ENCODE measurements at places on chromosomes 2 and 18.

DNA sequence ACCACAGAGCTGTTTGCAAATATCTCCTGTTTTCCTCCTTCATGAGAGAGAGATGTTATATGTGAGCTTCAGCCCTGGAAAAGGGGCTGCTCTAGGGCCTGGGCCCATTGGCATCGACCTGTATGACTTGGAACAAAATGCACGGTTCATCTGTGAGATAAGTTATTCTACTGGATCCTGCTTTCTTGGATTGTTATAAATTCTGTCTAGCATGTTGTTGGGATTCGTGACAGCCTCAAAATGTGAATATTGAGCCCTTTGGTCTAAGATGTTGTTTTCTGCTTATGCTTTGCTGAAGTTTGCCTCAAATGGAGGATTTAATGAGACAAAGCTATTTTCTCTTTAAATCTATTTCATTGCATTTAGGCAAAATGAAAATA, 372.9 kb downstream of the EN1 start:
- DNase-seq = no peak

DNA sequence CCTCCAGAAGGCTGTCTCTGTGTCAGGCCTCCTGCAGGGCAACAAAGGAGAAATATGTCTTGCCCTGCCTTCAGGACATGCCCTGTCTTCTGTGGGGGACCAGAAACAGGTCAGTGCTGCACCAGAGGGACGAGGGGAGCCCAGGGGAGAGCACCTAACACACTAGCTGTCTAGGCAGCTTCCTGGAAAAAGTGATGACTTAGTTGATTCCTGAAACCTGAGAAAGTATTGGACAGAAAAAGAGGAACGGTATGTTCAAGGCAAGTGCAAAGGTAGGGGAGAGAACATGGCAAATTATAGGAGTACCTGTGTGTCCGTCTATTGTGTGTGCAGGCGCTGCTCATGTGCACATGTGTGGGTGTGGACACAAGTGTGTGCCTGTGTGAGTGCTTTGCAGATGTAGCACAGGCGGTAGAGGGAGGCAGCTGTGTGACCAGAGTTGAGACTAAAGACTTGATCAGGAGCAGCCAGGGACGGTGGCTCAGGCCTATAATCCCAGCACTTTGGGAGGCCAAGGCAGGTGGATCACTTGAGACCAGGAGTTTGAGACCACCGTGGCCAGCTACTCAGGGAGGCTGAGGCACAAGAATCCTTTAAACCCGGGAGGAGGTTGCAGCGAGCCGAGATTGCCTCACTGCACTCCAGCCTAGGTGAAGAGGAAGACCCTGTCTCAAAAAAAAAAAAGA, 119.5 kb downstream of the GYPC start:
- DNase-seq = no peak

- DNase-seq = no peak
Measured at GRCh38 chr2:173762221-173762620, 203.0 kb downstream of the SP3 start.

- DNase-seq = no peak
Measured at GRCh38 chr2:26470601-26471260, 7.2 kb downstream of the OTOF start.

GRCh38 chr2:71961289-71962027, 186.2 kb downstream of the CYP26B1 start:
- DNase-seq = no peak

- DNase-seq = no peak
Measured at GRCh38 chr2:149692961-149693396, 105.4 kb upstream of the MMADHC start.

GRCh38 chr18:23650968-23651927, 11.5 kb downstream of the ANKRD29 start:
- DNase-seq = no peak

- no peak for DNase-seq
Measured at GRCh38 chr2:109349503-109350465, 220.8 kb downstream of the SH3RF3 start.

DNA sequence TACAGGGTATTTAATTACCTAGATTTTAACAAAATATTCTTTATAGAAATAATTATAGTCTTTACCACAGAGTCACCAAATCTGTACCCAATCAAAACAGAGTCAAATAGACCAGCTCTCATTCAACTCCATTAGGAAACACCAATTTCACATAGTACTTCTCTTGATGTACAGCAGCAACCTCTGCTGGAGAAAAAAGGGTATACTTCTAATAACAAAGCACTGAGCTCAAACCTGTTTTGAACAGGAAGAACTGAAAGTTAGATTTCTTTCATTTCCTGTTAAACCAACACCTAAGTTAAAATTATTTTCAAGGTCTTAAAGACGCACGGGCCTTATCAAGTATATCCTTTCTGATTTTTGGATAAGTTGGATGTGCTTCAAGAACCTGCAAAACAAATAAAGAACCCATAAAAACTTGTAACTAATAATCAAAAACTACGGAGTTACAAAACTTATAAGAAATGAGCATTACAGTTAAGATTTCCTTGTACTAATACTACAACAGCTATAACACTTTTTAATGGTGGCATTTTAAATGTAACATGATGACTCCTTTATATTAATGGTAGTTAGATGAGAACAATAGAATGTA, 79.0 kb downstream of the TTC21B start:
- DNase-seq = peak; percentile 20

DNA sequence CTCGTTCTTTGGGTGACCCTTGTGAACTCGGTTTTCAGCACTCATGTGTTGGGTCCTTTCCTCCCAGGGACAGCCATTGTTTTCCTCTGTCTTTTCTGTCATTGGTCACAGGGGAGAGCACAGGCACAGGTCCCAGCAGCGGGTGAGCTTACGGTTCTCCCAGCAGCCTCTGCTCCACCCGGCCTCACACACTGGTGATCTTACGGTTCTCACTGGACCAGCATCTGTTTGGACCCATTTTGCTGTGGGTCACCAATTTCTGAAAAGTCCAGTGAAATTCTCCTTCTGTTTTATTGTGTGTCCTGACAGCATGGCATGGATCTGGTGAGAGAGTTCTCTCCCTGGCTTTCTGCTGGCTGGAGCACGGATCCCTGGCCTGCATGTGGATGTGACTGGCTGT, 49.8 kb upstream of the ANKRD62 start:
- no peak for DNase-seq

GRCh38 chr2:206614811-206615210, 27.5 kb upstream of the FAM237A start:
- no peak for DNase-seq

DNA sequence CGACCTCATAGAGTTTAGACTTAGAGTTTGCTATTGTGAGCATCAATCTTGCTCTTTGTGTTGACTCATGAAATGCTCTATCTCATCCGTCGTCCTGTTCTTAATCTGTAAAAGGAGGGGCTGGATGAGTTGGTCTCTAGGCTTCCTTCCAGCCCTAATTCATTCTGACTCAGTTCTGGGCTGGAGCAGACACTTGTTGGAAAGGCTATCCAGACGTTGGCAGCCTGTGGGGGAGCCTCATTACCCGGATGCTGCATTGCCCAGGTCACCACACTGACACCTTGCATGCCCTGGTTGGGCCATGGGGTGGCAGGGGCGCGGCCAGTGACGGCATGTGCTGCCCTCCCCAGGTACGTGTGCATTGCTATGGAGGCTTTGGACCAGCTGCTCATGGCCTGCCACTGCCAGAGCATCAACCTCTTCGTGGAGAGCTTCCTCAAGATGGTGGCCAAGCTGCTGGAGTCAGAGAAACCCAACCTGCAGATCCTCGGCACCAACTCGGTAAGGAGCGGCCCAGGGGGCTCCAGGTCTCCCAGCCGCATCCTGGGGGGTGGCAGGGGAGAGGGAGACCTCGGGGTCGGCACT, 61.5 kb downstream of the EFR3B start:
- DNase-seq = no peak

DNA sequence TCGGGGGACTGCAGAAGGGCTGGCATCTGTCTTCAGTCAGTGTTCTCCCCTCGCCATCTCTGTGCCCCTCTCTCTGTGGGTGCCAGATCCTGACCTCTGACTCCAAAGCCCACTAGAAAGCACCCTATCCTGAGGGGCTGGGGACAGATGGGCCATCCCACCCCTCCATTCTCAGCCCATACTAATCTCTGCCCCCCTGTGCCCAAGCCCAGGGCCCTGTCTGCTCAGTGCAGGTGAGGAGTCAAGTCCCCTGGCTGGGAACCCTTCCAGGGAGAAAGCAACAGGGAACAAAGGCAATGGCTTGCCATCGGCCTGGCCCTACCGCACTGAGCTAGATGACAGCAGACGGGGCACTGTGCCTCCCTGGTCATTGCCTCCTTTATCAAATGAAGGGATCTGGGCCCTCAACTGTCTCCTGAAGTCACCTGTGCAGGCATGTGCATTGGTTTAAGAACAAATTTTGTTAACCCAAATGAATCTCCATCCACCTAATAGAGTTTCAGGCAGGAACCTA, 42.7 kb upstream of the ID2 start:
- DNase-seq = no peak

GRCh38 chr2:18265614-18266586, 294.6 kb downstream of the RDH14 start:
- DNase-seq = no peak

DNA sequence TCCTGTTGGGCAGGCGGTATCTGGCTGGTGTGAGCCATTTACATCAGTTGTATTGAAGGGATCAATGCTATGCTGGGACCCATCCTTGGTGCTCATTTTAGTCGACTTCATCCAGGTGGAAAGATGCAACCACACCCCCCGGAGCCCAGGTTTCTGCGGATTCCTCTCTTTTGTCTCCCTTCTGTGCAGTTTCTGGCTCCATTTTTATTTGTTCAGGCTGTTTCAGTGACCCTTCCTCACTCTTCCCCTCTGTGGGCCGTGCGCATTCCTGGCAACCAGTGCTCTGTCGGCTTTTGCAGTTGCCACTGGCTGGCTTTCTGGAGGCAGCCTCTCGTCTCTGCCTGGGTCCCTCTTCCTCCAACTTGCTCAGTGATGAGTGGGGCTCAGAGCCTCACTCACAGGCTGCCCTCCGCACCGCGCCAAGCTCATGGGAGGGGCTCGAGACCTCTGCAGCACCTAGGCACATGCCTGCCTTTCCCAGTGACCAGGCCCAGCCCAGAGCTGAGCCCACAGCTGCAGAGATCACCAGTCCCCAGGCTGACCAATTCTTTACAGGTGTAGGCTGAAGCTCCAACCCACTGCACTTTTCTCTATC, 12.1 kb downstream of the SH3RF3 start:
- DNase-seq = no peak

- DNase-seq = no peak
Measured at GRCh38 chr2:44793322-44793870, 148.1 kb upstream of the SIX3 start.

DNA sequence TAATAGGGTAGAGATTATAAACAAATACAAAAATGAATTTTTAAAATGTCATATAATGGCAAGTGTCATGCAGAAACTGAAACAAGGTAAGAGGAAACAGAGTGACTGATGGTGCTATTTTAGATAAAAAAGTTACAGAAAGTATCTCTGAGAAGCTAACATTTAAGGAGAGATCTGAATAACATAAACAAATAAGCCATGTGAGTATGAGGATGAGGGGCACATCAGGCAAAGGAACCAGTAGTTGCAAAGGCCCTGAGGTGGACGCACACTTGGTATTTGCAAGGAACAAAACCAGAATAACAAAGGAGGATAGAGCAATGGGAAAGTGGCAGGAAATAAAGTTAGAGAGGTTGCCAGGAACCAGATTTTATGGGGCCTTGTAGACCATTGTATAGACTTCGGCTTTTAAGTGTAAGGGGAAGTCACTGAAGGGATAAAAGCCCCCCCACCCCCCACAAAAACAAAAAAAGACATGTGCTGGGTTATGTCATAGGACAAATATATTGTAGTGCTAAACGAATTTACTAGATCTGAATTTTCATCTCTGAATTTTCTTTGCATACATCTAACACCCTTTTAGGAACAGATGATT, 159.2 kb downstream of the DTNB start:
- DNase-seq = peak; percentile 28

GRCh38 chr2:96088340-96089335, 27.7 kb downstream of the ADRA2B start:
- DNase-seq = no peak

GRCh38 chr2:191693778-191694177, 15.8 kb downstream of the NABP1 start:
- DNase-seq = no peak

DNA sequence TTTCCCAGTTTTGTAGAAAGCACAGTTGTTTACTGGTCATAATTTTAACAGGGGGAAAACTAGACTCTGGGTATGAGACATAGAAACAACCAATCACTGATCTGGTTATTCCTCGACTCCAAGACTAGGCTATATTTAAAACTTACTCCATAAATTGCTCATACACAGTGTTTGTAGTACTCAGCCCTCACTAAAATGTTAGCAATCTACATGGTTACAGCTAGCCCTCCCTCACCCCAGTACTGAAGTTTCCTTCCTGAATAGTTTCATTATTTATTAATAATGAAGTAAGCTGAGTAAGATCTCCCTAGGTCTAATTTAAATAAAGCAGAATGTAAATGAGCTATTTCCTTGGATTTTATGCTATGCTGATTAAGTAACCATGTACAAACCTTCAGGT, 275.1 kb downstream of the CDH20 start:
- DNase-seq = no peak

- DNase-seq = no peak
Measured at GRCh38 chr2:158533009-158533408, 76.3 kb downstream of the PKP4 start.

GRCh38 chr2:32905270-32905669, 41.5 kb upstream of the LTBP1 start:
- DNase-seq = no peak

GRCh38 chr2:1647417-1648240, 96.7 kb downstream of the PXDN start:
- no peak for DNase-seq

GRCh38 chr2:178827739-178828485, 20.7 kb upstream of the TTN start:
- no peak for DNase-seq

DNA sequence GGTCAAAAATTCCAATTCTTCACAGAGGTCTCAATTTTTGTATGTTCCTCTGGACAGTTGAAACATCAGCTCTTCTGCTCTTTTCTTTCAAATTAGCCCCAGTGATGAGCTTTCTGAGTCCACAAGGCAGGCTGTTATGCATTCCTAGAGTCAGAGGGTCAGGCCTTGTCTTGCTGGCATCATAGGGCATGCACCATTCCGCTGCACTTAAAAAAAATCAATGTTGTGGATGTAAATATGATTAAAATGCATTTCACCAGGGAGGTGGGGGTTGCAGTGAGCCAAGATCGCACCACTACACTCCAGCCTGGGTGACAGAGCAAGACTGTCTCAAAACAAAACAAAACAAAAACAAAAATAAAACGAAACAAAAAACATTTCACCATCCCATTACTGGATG, 465.3 kb downstream of the EIPR1 start:
- DNase-seq = no peak

GRCh38 chr18:78625847-78626246, 353.8 kb upstream of the SALL3 start:
- no peak for DNase-seq

Data from GM06990 (cell line).